Stimulated activated CD8-positive, alpha-beta memory T cell treated with anti-CD3 and anti-CD28 coated beads, Interleukin-15, amount 100 ng/mL, for 48 hours (primary cell): ENCODE measurements at places on chromosomes 12 and 14.

- DNase-seq: peak; percentile 4
Measured at GRCh38 chr14:47278233-47278842, 397.1 kb downstream of the MDGA2 start.

GRCh38 chr12:63045020-63045860 is 105.8 kb downstream of the AVPR1A start:
- DNase-seq: no peak

DNA sequence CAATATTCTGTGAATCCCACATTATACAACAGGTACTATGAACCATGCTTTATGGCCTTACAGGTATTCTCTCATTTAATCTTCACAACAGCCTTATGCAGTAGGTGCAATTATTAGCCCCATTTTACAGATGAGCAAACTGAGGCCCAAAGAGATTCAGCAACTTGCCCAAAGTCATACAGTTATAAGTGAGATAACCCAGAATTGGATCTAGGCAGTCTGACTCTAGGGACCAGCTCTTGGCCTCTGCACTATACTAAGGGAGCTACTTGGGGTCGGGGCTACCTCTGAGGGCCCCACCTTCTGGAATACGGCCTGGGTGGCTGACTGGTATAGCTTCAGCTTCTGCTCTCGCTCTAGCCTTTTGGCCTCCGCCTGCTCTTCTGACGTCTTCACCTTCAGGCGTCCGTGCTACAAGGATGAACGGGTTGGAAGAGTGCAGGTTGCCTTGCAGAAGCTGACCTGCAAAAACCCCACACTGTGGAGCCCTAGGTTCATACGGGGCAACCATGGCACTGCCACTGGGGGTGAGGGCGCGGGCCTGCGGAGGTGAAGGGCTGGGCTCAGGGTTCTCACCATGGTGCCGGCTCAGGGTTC is 762 bp downstream of the RABGGTA start:
- DNase-seq: no peak

DNA sequence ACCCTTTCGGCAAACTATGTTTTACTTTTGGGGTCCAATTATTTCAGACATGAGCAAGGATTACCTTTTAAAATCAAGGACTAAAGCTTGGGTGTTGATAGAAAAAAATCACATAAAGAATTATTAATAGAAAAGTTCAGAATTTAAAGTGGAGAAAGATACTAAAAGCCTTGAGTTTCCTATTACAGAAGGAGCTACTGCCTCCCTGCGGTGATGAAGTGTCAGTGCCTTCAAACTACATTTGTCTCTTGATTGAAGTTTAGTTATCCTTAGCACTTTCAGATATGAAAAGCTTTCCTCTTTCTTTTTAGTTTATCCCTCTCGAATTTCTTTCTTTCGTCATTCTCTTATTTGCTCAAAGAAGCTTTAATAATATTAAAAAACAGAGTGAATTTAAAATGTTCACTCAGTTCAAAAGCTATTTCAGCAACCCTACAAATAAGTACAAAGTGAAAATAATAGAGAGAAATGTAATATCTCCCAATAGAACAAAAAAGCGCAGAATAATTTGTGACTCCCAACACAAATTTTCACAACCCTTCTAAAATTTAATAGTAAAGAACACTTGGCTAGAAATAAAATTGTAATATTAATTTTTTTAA is 87.6 kb downstream of the SEC23A start:
- DNase-seq: no peak

DNA sequence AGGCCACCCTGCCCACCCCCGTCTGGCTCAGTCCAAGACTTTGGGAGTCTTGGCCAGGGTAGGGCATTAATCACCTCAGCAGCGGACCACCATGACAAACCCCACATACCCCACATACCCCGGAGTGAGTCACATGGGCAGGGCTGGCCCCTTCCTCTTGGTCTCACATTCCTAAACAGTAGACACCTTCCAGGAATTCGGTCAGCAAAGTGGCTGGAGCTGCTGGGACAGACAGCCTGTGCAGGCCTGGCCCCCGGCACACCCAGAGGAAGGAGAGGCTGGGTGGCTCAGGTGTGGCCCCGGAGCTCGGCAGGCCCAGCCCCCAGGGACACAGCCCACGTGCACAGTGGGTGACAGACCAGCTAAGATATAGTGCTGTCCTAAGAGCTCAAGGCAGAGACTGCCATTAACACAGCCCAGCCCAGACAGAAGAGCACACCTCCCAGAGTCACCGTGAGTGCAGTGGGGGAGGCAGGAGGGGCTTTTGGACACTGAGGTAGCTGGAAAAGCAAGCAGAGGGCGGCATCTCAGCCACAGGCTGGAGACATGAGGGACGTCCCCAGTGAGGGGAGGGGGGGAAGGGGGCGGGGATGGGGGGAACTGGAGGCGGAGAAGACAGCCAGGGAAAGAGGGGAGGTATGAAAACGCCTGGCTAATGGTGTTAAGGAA is 24.0 kb downstream of the CCDC85C start:
- no peak for DNase-seq

DNA sequence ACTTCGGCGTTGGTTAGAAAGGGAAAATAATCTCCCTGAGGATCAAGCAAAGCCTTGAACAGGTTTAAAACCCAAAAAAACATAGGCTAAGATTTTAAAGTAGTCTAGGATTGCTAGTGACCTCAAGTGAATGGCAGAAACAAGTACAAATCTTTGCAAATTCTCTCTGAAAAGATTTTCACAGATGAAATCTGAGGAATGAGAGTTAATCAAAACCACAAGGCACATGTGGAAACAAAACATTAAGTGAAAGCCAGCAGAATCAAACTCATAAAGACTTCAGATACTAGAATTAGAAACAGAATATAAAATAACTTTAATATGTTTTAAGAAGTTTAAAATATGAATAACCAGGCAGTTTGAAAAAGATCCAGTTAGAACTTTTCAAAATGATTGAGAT is 52.2 kb upstream of the CFL2 start:
- DNase-seq: no peak

DNA sequence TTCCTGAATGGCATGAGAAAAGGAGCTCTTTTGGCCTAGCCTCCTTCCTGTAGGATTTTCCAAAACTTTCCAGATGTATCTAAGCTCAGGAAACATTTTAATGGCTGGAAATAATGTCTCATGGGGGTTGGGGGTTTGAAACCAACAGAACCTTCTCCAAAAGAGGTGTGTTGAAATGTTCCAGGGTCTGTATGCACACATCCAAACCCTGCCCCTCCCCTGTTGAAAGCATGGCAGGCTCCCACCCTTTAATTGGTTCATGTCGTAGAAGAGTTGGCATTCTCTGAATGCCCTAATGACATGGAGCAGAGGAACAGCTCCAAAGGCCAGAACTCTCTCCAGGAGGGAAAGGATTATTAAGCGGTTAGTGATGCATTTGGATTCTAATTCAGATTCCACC is 353.2 kb downstream of the ZFP36L1 start:
- DNase-seq: no peak

GRCh38 chr14:100104523-100105300 is 39.5 kb downstream of the EVL start:
- no peak for DNase-seq

GRCh38 chr14:31261859-31262731 is 54.5 kb upstream of the HECTD1 start:
- DNase-seq: no peak

- no peak for DNase-seq
Measured at GRCh38 chr14:106625186-106625585, 1098.8 kb downstream of the TMEM121 start.

DNA sequence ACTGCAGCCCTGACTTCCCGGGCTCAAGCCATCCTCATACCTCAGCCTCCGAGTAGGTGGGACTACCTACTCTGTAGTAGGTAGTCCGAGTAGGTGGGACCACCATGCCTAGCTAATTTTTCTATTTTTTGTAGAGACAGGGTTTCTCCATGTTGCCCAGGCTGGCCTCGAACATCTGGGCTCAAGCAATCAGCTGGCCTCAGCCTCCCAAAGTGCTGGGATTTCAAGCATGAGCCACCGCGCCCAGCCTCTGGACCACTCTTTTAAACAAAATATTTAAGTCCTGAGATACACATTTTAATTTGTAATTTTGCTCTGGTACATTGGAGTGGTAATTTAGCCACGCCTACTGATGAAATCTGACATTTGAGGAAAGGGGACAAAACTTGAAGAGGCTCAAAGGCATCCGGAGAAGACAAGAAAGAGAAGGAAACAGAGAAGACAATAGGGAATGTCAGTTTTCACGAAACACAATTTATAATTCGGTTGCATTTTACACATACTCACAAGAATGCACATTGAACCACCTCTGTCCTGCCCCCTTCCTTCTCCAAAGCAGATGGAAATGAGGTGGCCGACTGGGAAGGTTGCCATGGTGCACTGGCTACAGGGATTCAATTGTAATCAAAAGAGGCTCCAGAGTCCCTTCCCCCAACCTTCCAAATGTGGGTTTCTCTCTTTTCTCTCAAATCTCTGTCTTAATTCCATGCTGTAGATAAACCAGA is 9.7 kb upstream of the TUBA1A start:
- no peak for DNase-seq

GRCh38 chr12:5977556-5977955 is 32.5 kb upstream of the ANO2 start:
- no peak for DNase-seq

DNA sequence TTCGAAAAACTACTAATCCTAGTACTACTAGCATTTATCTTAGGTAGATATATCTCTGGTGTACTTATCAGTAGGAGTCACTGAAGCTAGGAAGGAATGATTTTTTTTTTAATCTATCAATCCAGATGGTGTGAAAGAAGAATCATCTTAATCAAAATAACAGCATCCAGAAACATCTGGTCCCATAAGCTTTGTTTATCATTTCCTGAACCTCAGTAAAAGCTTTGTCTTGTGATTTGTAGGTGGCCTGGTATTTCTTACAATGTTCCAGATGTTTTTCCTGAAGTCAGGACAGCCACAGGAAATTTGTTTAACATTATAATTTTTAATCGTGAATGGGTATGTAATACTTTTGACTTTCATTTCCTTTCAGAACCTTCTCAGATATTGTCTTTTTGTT is 28.0 kb upstream of the LUM start:
- DNase-seq: no peak

- DNase-seq: no peak
Measured at GRCh38 chr12:6638305-6638704, 2.5 kb upstream of the LPAR5 start.

- DNase-seq: peak; percentile 45
Measured at GRCh38 chr12:113174461-113175384, 10.6 kb downstream of the DDX54 start.

- DNase-seq: no peak
Measured at GRCh38 chr14:34548472-34548981, 9.0 kb upstream of the EAPP start.

DNA sequence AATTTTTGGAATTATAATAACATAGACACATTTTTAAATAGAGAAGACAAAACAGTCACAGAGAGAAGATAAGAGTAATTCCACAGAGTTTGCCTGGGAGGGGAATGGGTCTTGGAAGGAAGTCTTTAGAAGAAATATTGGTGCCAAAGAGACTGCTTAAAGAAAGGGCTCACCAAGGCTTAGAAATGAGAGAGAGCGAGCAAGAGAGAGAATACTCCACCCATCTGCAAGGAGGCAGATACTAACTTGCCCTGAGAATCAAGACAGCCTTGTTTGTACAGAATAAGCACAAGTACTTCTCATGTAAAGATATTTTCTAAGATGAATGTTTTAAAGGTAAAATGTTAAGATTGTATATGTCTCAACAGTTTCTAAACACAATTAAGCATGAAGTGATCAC is 165.5 kb downstream of the SLC38A4 start:
- DNase-seq: no peak

DNA sequence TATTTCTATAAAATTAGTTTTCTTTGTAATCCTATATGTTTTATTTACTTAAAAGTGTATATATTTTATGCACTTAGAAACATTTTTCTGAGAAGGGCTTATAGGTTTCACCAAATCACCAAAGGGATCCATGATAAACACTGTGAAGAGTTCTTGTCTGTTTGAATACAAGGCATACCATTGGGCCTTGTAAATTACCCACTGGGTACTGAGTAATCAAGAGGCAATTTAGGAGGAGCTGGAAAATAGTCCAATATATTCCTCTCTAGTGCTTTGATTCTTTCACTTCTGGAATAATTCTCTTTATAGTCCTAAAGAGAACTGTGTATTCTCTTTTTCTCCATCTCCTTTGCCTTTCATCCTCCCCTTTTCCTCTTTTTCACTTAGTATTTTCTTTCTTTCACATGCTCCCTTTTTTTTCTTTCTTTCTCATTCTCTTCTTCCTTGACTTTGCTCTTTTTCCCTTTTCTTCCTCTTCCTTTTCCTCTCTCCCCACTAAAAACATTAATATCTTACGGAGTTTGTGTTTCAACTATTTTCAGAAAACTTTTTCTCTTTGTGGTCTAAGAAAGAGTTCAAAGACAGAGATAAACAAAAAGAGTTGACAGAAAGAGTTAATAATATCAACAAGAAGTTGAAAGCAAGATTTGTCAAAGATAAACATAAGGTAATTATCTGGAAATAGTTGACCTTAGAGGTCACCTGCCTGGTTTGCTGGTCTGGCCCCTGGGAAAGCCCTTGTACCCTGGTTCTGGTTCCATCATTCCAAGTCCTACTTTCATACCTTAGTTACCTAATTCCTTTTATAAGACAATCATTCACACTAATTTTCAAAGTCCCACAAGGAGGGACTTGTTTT is 435.3 kb downstream of the RAD51B start:
- no peak for DNase-seq

- no peak for DNase-seq
Measured at GRCh38 chr12:113298861-113299545, 35.9 kb downstream of the SLC8B1 start.

DNA sequence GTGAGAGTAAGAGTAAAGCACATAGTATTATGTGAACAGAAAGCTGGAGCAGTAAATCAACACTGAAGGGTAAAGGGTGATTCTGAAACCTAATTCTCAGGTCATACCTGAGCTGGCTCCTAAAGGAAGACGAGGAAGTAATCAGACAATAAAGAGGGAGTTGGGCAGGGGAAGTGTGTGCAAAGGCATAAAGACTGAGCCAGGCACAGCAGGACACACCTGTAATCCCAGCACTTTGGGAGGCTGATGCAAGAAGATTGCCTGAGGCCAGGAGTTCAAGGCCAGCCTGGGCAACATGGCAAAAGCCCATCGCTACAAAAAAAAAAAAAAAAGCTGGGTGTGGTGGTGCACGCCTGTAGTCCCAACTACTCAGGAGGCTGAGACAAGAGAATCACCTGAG is 9.6 kb downstream of the ARF3 start:
- DNase-seq: no peak

GRCh38 chr12:83886479-83886878 is 1026.1 kb downstream of the SLC6A15 start:
- no peak for DNase-seq

DNA sequence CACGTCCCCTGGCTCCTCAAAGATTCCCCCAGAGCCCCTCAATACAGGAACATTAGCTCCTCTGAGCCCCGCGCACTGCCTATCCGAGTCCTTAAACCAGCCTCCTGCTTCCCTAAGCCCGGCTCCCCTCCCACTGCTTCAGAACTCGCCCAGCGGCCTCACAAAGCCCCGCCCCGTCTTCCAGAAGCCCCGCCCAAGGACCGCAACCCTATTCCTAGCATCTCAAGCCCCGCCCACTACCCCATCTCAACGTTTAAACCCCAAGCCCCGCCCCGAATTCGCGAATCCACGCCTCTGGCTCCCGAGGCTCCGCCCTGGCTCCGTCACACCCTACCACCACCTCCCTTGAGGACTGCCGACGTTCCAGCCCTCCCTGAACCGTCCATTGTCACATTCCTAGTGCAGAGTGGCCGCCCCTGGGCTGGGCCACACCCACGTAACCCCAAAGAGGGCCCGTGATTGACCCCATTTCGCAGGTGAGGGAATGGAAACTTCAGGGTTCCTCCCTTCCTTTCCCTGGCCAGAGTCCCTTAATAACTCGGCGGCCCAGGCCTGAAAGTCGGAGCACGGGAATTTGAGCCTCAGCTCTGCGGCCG is 646 bp upstream of the CORO1C start:
- DNase-seq: peak; percentile 86
